ENCODE measurements at places on chromosomes 1 and 21.

DNA sequence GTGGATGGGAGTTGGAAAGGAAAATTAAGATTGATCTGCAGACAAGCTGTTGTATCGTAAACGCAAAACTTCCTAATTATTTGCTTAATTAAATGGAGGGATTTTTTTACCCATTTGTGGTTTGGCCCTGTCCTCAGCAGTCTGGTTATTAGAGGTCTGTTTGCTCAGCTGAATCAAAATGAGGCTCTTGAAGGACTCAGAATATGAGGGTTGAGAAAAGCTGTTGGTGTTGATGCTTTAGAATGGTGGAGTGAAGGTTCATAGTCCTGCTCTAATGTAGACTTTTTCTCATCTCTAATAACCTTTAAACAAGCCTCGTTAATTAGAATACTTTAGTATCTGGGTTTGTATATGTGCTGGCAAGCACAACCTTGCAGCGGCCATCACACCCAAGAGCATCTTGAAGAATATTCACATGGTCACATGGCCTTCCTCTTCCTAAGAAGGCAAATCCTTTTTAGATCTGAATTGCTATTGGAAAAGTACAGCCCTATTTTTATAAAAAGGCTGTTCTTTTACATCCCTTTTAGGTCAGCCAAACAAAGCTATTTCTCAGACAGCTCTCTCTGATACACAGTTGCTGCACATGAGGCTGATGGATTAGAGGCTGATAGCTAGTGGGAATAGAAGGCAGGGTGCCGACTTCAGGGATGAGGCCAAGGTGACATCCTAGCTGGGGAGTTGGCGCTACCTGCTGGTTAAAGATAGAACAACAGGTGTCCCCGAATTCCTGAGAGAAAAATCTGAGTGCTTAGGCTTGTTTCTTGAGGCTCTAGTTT lies 53.8 kb downstream of the MACF1 start:
- DNase-seq: peak; percentile 40

DNA sequence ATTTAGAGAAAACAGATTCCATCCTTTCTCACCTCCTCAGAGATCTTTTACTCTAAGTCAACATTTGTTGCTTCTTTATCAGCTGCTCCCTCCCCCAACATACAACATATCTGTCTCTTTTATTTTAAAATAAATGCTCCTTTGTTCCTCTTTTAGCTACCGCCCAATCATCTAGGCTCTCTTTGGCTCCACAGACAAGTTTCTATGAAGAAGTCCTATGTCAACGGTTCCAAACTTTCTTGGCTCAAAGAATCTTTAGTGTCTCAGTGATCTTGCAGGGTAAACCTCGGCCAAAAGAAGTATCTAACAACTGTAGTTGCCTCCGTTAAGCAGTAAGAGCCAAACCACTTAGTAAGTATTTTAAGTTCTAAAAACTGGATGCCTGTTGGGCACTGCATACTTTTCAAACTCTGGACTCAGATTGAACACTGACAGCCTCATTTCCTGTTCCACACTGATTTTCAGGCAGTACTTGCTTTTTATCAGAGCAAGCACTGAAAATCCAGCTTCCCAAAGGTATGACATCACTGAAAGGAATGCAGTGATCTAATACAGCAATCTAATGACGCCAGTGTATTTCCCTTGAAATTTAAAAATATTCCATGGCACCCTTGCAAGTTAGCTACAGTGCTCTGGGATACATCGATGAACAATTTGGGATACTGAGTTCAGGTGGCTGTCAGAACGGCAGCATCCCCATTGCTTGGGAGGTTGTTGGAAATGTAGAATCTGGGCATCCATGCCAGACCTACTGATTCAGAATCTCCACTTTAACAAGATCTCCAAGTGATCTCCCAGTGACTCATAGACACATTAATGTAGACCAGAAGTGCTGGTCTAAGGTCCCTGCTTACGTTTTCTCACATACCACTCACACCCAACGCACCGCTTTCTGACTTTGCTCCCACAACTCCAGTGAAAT lies 26.8 kb downstream of the EGLN1 start:
- DNase-seq: no peak

GRCh38 chr1:231827337-231828105 lies 200.9 kb downstream of the DISC1 start:
- DNase-seq: no peak

- no peak for DNase-seq
Observed at GRCh38 chr1:223009406-223009805, 133.6 kb downstream of the TLR5 start.

- DNase-seq: no peak
Observed at GRCh38 chr1:9807541-9807940, 16.2 kb downstream of the CLSTN1 start.

- DNase-seq: no peak
Observed at GRCh38 chr1:188988589-188988988, 1489.1 kb downstream of the BRINP3 start.

GRCh38 chr1:21939650-21940374 lies 2.7 kb upstream of the HSPG2 start:
- DNase-seq: no peak

DNA sequence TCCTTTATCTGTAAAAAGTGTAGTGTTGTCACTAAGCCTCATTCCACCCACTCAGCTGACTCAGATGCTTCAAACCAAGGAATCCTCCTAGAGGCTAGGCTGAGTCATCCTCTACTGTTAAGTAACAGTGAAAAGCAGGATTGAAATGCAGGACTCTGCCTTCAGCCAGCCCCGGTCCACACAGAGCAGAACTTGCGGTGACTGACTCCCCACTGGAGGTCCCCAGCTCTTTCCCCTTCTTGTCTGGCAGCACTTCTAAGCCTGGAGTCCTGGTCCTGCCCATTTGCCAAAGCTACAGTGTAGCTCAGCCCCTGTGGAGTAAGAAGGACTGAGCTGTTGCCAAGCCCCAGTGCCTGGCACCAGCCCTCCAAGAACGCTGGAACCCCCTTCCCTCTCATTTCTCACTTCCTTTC lies 1.7 kb downstream of the RAB7B start:
- peak; percentile 47 for DNase-seq

DNA sequence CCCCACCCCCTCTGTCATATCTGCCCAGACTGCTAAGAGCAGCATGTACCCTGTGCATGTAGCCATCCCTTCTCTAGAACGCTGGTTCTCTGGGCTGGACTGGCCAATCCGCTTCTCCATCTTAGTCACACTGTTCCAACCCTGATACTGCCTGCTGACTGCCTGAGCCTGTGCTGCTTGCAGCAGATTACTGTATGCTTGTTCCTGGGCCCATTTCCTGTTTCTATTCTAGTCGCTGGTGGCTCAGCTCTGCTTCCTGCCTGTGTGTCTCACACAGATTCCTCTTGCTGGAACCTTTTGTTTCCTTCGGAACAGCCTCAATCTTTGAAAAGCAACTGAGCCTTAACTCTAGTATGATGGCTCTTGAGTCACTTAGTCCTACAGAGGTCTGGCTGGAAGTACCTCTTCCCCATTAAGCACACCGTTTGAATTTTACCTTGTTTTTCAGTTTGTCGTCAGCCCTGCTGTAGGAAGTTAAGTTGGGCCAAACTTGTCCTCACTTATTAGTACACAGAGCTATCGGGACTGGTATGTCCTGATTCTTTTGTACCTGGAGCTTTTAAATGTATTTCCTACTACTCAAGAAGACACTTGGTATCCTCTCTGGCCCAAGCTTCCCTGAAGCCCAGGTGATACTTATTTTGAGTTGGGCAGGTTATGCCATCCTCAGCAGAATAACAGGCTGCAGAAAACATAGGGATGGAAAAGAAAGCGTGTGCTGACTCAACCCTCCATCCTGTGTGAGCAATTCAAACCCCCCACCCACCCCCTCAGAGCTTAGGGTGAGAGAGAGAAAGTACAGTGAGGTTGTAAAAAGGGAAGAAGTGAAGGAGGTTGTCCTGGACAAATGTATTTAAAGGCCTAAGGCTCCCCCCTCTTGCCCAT lies 43.4 kb upstream of the PIGV start:
- peak; percentile 78 for DNase-seq

GRCh38 chr1:211339631-211340041 lies 13.0 kb downstream of the TRAF5 start:
- no peak for DNase-seq

DNA sequence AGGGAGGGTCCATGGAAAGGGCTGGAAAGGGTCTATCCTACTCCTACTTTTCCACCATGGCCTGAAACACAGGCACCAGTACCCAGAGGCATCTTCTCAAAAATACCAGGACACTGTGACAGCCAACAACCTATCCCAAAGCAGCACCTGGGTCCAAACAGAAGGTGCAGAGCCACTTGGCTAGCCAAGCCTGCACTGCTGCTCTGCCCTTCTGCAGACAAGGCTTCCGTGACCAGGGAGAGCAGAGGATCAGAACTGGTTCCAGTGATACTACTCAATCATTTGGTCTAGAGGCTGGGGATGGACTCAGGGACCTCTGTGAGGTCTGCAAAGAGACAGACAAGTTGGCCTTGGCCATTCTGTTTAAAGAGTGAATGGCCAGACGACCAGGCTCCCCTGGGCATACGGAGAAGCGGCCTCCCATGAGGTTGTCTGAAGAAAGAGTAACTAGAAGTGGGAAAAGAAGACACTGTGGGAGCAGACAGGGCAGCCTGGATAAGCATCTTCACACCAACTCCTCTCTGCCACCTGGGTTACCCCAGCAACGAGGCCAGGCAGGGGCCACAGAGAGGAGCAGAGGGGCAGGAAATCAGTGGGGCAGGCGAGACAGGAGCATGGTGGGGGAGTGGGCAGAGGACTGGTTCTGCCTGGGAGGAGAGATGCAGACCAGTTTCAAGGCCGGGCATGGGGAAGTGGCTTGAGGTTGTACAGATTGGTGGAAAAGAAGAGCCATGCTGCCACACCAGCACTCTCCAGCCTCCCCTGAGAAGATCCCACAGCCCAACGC lies 5.7 kb downstream of the KCNN3 start:
- DNase-seq: no peak

GRCh38 chr1:64624218-64624713 lies 120.6 kb upstream of the RAVER2 start:
- DNase-seq: no peak

GRCh38 chr1:175367896-175368295 lies 175.3 kb upstream of the KIAA0040 start:
- DNase-seq: no peak

- DNase-seq: no peak
Observed at GRCh38 chr1:22702296-22703085, 8.1 kb upstream of the EPHB2 start.

DNA sequence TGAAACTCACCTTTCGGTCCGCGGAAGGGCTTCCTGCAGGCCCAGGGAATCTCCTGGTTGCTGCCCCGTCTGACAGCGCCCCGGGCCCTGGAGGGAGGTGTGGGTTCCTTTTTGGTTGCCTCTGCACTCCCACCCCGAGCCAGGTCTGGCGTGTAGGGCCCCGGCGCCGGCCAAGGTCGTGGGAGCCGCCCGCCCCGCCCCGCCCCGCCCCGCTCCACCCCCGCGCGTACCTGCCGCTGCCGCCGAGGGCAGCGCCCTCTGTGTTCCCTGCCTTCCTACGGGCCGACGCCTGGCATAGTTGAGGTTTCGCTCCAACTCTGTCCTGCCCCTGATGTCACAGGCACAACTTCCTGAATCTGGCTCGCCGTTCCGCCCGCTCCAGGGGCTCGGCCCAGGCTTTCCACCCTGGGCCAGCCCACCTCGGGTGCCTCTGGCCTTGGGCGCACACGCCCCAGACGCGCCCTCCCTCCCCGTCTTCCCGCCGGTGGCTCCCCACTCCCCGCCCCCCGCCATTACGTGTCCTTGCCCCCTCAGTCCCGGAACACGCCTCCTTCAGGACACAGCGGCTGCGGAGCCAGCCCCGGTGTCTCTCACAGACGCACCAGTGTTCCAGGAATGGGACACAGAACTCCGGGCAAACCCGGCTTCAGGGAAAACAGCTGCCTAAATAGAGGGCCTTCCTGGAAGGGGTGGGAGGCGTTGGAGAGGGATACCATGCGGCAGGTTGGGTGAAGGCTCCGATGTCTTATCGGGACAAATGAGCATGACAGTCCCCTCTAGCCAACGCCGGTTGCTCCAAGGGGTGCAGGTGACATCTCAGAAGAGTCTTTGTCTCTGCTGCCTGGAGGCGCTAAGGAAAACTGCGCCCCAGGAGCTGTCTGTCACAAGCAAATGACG lies at the start of gene KIAA0040:
TSS of gene KIAA0040 (minus strand) at position 147 of the 897 bp plus-strand sequence. CDS start 31,763 bp downstream, outside the sequence.
- DNase-seq: peak; percentile 28
